CD4-positive, alpha-beta T cell treated with Interleukin-6 for 4 hours (primary cell): ENCODE measurements at places on chromosomes 4 and X.

- no peak for DNase-seq
Measured at GRCh38 chr4:37905533-37906169, 14.8 kb downstream of the TBC1D1 start.

DNA sequence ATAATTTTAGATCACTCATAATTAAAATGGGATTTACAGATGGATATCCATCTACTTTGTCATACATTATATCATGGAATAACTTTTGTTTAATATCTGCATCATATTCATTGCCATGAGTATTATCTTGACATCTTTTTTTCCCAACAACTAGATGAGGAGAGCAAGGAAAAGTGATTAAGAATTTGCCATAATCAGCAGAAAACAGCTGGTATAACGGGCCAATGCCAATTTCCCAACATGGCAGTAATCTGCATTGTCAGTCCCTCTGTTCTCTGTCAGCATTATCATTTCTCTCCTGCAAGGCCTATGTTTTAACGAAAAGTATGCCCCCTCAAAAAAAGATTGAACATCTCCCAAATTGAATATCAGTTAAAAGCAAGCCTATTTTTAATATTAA lies 314.0 kb downstream of the FRMPD4 start:
- no peak for DNase-seq

DNA sequence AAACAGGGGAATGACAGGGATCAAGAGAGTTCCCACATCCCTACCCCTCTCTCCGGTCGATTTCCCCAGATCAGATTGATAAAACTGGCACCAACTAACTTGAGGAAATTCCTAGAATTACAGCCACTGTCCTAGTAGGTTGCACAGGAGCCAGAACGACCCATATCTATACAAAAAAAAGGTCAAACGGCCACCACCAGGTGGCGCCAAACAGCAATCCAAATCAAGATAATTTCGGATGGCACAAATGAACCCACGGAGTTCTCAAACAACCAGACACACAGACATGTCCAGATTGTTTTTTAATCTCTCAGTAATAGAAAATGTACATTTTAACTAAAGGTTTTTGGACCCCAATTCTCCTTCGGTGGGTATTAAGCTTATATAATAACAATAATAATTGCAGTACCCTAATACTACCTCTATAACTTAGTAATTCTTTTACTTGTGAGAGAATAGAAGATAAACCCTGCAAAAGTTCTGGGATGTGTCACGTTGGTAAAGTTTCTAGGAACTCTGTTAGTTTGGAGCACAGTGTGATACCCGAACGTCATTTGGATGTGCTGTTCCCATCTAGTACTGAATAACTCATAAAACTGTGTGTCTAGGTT lies 212.6 kb downstream of the SPOCK3 start:
- peak; percentile 56 for DNase-seq

DNA sequence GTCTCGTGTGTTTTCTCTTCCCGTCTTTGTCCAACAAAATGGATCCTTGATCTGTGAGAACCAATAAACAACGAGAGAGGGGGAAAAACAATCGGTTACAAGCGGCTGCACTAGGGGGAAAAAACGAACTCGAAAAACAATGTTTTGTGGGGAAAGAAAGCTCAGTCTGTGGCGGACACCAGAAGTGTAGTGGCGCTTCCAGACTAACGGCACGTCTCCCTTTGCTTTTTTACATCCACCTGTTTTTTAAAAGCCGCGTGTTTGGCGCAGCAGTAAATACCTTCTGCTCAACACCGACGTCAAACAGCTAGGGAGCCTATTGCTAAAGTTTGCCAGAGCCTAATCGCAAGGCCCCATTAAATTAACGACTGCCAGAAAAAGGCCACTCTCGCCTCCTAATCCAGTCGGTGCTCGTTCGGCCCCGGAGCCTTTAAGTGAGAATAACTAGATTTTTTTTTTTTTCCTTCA lies 3.3 kb downstream of the NKX6-1 start:
- DNase-seq, result no peak

- DNase-seq, result no peak
Measured at GRCh38 chr4:152864361-152864760, 71.8 kb upstream of the FHDC1 start.

- DNase-seq, result no peak
Measured at GRCh38 chr4:70670332-70671014, 4.2 kb upstream of the JCHAIN start.

DNA sequence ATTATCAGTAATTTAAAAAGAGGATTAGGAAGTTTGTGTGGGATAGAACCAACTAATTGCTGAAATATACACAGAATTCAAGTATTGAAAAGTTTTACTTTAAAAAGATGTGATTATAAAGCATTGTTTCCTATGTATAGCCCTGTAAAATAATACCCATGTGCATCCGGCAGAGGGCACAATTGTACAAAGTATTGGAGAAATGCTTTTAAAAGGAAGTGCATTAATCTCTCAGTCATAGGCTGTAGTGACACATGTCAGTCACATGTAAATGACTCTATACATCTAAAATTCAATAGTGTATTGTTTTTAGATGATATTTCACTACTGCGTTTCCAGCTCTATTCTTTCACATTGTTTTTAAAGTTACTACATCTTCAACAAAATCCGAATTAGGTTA lies 9.7 kb upstream of the GEMIN8 start:
- peak; percentile 76 for DNase-seq

DNA sequence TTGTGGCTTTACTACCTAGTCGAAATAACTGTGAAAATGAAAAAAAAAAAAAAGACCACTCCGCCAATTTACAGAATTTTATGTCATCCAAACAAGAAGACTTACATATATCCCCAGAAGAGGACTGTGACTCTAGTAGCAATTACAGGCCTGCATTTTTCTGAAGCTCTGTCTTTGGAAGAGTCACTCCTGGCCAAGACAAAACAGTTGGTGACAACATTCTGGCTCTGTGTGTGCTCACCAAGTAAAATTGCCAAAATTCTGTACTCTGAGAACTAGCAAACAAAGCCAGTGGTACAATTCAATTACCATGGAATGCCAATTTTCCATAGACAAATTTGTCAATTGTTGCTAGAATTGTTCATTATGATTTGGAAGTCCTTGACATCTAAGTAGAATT lies 311.1 kb downstream of the PDGFC start:
- no peak for DNase-seq

DNA sequence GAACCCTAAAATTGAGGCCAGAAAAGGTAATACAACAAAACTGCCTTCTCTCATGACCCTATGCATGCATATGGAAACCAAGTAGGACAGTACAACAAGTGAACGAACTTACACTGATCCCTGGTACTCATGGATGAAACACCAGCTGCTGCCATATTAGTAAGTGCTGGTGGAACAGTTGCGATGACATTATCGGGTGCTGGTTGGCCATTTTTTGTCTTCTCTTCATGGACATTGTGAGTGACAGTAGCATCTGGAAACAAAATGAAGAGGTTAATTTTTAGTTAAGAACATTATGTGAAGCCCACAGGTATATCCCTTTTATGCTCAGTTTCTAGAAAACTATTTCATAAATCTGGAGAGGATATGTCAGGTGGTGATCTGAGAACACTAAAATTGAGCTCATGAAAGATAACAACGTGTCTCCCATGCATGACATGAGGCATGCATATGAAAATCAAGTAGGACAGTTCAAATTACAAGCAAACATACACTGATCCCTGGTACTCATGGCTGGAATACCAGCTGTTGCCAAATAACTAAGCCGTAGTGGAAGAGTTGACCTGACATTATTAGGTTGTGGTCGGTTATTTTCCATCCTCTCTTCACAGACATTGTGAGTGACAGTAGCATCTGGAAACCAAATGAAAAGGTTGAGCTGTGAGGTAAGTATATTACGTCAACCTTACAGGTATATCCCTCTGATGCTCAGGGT lies 74.2 kb upstream of the CT45A1 start:
- no peak for DNase-seq

- no peak for DNase-seq
Measured at GRCh38 chrX:103846386-103846785, 14.3 kb upstream of the RAB9B start.

DNA sequence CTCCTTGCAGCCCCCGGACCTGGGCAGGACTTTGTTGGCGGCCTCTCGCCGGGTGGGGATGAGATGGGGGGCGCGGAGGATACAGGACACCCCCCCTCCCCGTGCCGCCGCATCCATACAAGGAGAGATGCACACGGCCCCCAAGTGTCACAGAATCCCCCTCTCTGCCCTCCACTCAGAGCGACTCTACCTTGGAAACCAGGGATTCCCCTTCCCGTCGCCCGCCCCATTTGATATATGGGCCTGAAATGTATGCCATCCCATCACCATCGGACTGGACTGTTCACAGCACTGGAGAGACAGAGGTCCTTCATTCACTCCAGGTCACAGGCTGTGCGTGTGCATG lies 426 bp downstream of the PORCN start:
- no peak for DNase-seq

- no peak for DNase-seq
Measured at GRCh38 chr4:8869002-8869897, 2.4 kb downstream of the HMX1 start.

GRCh38 chrX:38654302-38654701 lies 93.0 kb downstream of the TSPAN7 start:
- DNase-seq, result no peak

- DNase-seq, result no peak
Measured at GRCh38 chr4:142366769-142367181, 479.3 kb downstream of the INPP4B start.

GRCh38 chr4:150136036-150136435 lies 57.8 kb downstream of the DCLK2 start:
- no peak for DNase-seq
